ENCODE measurements at places on chromosomes 16 and 17.

GRCh38 chr17:14690704-14691103 lies 389.8 kb downstream of the HS3ST3B1 start:
- DNase-seq = no peak

DNA sequence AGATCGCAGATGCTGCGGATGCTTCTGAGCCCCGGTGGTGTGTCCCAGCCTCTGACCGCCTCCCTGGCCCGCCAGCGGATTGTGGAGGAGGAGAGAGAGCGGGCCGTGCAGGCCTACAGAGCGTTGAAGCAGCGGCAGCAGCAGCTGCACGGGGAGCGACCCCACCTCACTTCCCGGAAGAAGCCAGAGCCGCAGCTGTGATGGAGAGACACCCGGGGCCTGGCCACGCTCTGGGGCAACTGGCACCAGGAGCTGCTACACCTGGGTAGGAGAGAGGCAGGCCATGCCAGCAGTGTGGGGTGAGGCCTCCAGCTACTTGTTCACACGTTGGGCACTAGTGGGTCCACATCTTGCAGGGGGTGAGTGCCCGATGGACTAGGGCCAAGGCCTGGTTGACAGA lies 6.0 kb downstream of the CCDC137 start:
- no peak for DNase-seq

GRCh38 chr17:17922070-17922614 lies 50.1 kb downstream of the TOM1L2 start:
- DNase-seq = no peak

- no peak for DNase-seq
Observed at GRCh38 chr17:68385490-68386215, 71.6 kb downstream of the WIPI1 start.

- peak; percentile 73 for DNase-seq
Observed at GRCh38 chr17:47720754-47721533, 12.1 kb upstream of the TBX21 start.

- no peak for DNase-seq
Observed at GRCh38 chr17:77148940-77149510, 8.3 kb downstream of the SEC14L1 start.

DNA sequence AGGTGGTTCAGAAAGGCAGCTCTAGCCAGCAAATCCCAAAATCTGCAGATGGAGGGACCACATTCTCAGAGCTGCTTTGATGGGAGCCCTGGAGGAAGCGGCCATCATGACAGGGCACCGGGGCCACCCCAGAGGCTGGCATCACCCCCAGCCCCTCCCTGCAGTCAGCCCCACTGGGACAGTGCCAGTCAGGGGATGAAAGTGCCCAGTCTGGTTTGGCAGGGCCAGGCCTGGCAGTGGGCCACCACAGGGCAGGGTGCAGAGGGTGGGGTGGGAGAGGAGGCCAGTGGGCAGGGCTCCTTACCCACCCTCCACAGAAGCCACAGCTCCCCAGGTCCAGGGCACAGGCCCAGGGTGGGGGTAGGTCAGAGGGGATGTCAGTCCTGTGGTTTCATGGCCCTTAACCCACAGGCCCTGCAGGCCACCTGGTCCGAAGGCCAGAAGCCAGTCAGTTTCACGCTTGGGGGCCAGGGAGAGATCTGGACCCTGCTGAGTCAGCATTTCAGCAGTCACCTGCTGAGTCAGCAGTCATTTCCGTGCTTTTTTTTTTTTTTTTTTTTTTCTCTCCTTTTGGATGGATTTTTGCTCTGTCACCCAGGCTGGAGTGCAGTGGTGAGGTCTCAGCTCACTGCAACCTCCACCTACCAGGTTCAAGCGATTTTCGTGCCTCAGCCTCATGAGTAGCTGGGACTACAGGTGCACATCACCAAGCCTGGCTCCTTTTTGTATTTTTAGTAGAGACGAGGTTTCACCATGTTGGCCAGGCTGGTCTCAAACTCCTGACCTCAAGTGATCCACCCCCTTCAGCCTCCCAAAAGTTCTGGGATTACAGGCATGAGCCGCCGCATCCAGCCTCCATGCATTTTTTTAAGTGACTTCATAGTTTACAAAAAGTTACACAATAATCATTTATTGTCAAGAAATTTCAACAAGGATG lies 10.4 kb downstream of the SLC25A10 start:
- DNase-seq = no peak

- DNase-seq = no peak
Observed at GRCh38 chr17:75558666-75559530, 28.7 kb upstream of the MYO15B start.

DNA sequence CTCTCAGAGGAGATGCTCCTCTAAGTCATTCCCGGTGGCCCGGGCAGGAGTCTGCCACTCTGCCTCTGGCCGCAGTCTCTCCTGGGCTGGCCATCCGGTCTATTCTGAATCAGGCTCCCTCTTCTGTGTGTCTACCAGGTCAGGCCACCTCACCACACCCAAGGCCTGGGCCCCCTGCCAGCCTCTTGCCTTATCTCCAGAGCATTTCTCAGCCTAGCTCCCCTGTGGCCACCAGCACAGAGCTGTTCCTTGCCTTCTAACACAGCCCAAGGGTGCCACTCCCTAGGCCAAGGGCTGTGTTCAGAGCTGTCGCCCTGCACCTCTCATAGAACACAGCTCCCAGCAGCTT lies 55.3 kb downstream of the MYO18A start:
- DNase-seq = no peak

- DNase-seq = no peak
Observed at GRCh38 chr16:85522842-85523601, 90.1 kb upstream of the GSE1 start.

- DNase-seq = no peak
Observed at GRCh38 chr17:56441308-56441707, 152.2 kb upstream of the NOG start.

DNA sequence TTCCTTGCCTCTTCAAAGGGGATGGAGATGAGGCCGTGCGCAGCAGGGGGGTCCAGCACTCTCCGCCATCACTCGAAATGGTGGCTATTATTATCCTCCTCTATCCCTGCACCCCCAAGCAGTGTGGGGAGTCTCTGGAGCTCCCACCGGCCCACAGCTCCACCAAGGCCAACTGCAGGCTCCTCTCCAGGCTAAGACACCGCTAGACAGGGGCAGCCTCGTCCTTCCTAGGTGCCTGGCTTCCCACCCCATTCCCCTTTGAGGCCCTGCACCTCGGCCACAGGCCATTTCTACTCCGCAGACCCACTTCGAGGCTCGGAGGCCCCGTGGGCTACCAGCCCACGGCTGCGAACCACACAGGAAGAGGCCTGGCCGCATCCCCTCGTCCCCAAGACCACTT lies 39.6 kb upstream of the PABPN1L start:
- no peak for DNase-seq

- DNase-seq = no peak
Observed at GRCh38 chr17:47687328-47687690, 6.7 kb upstream of the TBKBP1 start.

All from suppressor macrophage (primary cell).